ENCODE measurements at places on chromosomes 7 and 10.

DNA sequence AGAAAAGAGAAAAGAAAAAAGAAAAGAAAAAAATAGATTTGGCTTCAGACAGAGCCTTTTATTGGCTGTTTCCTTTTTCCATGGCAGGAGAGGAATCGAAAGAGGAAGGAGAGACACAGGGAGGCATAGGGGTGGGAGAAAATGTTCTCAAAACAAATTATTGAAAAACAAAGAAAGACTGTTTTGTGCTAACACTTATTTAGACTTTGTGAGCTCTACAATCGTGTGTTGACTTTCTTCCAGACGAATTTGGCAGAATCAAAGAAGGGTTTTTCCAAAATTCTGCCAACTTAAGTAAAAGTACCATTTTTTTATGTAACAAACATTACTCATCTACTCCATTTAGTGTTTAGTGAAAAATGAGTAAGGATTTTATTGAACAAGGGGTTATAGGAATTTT, 982.2 kb downstream of the REEP3 start:
- no peak for DNase-seq

GRCh38 chr7:143914938-143915652, 13.1 kb upstream of the TCAF1 start:
- DNase-seq, result no peak

DNA sequence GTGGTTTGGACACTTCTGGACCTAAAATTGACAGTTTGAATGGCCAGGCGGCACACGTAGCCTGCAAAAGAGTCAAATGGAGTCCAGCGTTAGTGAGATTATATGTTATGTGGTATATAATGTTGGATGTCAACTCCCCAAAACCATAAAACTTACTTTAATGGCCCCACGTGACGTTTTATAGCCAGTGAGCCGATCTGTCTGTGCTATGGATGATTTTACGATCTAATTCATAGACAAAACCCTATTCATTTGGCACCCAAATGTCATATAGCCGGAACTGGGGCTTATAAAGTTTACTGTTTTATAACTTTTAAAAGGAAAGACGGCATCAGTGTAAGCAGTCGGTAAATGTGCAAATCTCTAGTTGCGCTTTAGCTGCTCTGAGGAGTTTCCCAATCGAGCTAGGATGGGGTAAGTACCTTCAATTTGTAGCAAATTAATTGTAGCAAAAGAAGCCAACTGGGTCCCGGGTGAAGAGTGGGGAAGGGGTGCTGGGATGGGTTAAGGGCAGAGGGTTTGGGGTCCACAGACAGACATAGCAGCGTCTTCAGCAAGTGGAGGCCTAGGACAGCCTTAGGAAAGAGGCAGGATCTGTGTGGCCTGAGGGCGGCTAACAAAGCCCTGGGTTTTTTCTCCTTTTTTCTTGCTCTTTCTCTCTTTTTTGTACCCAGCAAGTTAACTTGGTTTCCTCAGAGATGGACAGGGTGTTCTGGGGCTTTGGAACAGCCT, 3.2 kb downstream of the HOXA5 start:
- DNase-seq, result no peak

- DNase-seq, result no peak
Observed at GRCh38 chr10:86287966-86288579, 78.5 kb downstream of the GRID1 start.

- no peak for DNase-seq
Observed at GRCh38 chr10:77146712-77147336, 490.8 kb downstream of the KCNMA1 start.

DNA sequence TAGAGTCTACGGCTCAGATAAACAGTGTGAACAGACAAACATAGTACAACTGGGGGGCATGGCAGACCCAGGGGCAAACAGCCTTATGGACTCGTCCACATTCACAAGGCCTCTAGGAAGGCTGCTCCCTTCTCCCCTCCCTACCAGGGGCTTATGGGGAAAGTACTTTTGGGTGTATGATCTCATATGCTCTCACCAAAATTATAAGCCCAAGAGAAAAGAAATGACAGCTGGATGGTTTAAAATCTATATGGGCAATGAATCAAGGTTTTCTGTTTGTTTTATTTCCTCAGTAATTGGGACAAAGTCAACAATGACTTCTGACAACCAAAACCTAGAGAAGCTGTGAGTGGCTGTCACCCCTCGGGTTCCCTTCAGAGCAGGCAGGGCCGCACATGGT, 144.4 kb downstream of the PKD1L1 start:
- DNase-seq, result no peak

DNA sequence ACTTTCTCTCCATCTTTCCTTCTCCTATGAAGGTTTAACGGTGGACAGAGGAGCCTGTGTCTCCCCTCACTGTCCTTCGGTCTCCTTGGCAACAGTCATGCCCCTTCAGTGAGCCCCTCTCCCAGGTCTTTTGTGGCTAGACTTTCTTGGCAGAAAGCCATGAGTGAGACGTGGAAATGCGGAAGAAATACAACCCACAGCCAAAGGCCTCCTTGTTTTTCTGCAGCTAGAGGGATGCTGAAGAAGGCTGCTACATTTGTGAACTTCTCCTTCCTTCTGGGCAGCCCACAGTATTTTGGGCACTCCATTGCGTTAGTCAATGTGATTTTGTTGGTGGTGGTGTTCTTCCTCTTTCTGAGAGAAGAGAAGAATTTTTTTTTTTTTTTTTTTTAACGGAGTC, 333.7 kb upstream of the PODXL start:
- no peak for DNase-seq

DNA sequence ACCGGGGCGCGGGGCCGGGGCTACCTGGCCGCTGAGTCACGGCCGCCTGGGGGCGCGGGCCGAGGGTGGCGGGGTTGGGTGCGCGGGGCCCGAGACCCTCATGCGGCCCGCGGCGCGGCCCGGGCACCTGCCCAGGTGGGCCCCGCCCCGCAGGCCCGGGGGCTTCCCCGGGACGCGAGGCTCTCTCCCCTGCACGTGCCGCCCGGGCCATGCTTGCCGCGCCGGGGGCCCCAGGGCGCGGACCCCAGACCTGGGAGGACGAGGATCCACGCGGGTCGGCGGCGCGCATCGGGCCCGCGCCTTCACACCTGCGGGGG, 402 bp downstream of the MAFK start:
- peak; percentile 28 for DNase-seq

GRCh38 chr10:113086282-113086681, 136.2 kb downstream of the TCF7L2 start:
- DNase-seq, result no peak

DNA sequence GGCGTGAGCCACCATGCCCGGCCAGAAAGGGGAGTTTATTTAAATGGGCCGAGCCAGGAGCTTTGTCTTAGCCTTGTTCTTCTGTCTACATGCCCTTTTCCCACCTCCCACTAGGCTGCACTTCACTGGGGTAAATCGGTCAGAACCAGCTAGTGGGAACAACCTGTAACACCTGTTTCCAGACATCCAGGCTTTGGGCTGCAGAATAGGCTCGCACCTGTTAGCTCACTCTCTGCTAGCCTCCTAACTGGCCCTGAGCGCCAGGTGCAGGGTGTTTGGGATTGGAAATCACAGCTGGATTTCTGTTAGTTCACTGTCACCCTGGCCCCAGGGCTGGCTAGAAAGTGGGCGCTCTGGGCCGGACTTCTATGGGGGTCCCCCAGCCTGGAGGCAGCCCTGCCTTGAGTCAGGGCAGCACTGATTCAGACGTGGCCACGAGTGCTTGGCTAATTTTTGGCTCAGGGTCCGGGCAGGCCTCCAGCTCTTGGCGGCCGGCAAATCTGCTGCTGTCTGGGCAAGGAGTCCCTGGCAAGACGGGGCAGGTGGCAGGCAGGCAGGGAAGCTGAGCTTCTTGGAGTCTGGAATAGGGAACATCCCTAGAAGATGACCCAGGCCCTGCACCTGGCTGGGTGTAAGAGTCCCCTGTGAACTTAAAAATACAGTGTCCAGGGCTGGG, 48.6 kb downstream of the GTF2IRD1 start:
- no peak for DNase-seq

DNA sequence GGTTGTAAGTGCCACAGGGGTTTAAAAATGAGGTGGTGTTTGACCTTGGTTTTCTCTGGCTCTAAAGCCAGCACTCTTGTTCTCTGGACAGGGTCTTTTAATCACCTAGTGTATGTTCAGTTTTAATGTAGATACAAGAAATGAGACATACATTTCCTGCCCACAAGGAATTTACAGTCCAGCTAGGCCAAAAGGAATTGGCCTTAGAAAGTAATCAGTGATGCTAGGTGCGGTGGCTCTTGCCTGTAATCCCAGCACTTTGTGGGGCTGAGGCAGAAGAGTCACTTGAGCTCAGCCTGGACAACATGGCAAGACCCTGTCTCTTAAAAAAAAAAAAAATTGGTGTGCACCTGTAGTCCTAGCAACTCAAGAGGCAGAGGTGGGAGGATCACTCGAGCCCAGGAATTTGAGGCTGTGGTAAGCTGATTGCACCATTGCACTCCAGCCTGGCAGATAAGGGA, 100.2 kb downstream of the LRMDA start:
- DNase-seq, result no peak

GRCh38 chr10:12319076-12319475, 30.3 kb upstream of the CAMK1D start:
- no peak for DNase-seq

Measured in CD4-positive, alpha-beta T cell treated with Interleukin-4 for 1 hour (primary cell).